ENCODE measurements at places on chromosomes 5 and 9. TPM values are rescaled to one million over a fixed set of nuclear protein-coding genes. Genes with fewer than 3 reads are reported as not detected.

The NPDC1 gene
- 45.1 TPM for total RNA-seq

- DNase-seq: no peak
Measured at GRCh38 chr9:3660936-3661335, 135.1 kb upstream of the RFX3 start.

DNA sequence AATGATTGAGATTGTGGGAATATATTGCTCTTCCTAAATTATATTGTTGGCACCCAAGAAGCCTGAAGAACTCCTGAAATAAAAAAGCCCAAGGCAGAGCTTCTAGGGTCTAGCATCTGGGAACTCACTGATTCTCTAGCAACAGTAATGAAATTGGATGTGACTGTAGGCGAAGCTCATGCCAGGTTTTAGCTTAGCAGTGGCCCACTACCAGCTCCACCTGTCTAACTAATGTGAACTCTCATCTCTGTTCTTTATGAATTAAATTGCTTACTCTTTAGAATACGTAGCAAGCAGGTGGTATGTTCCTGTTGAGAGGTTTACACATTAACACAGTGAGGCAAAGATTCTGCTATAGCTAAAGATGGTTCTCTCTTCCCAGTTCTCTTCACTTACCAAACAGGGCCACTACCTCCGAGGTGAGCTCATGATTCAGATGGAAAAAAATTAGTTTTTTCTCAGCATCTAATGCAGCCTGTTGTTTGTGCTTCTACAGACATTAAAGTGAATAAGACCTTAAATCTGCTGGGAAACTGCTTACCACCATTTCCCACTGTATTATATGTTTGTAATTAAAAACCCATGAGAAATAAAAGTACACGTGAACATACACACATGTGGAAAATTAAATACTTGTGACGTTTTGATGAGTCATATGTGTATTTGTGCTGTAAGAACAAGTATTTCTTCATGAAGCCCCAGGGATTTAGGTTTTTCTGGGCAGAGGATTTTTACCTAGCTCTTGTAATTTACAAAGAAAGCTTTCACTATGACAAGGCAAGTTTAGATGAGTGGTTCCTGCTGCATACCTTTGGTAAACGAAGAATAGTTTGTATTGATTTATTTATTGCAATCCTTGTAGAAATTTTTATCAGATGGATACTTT lies 360.1 kb downstream of the KDM4C start:
- no peak for DNase-seq

The OR1J2 gene
- not detected for total RNA-seq

GRCh38 chr9:81653240-81653639 lies 36.1 kb downstream of the TLE1 start:
- no peak for DNase-seq

DNA sequence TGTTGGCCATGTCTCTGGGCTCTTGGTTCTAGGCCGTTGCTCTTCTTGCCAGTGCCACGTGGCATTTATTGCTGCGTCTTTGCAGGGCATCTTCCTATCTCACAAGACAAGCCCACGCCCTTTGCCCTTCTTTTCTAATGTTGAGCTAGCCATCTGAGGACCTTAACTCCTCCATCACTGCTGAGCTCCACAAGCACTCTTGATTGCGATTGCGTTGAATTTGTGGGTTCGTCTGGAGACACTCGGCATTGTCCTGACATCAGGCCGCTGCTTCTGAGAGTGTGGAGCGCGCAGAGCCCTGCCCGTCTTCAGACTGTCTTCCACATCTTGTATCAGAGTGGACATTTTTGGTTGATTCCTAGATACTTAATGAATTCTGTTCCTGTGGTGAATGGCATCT lies 14.5 kb upstream of the FCN1 start:
- no peak for DNase-seq

DNA sequence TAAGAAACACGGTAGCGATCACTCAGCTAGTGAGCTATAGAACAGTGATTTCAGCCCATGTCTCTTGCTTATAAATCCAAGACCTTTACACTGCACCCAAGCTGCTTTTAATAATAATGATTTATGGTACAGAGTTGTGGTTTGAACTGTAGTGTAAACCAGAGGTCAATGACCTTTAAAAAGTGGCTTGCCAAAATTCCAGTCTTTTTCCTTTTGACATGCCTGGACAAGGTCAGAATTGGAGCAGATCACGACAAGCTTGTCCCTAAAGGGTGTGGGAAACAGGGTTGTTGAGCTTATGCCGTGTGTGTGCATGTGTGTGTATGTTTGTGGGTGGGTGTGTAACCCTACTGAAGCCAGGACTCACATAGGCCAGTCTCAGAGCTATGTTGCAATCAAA lies 225.3 kb upstream of the CLINT1 start:
- DNase-seq: no peak

- DNase-seq: no peak
Measured at GRCh38 chr5:16544607-16545374, 72.0 kb downstream of the RETREG1 start.

- DNase-seq: peak; percentile 68
Measured at GRCh38 chr5:126015235-126016181, 407.7 kb upstream of the GRAMD2B start.

- DNase-seq: peak; percentile 56
Measured at GRCh38 chr5:170681013-170681433, 102.5 kb upstream of the GABRP start.

The PCDHGB3 gene
- total RNA-seq: not detected

DNA sequence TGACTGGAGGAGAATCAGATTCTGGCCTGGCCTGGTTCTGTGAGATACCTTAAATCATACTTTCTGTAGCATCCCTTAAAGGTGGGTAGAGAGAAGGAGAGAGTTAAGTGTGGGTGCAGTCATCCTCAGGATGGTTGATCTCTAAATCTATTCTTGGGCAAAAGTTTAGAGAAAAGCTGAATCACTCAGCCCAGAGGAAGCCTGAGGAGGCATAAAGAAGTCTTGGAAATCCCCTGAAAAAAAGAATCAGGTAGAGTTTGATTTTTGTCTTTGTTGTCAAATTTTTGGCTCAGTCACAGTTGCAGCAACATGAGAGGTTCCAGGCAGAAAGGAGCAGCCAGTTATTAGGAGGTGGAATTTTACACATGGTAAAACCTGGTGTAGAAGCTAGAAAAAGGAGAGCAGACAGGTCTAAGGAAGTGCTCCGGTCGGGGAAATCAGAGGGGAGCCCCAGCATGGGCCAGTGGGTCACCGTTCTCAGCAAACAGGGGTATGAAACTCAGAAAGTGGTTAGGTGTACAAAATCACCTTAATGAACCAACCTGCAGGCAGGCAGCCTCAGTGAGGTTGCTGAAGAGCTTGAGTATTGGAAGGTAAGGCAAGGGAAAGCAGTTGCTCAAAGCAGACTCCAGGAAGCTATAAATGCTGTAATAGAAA lies 116.2 kb upstream of the CNTLN start:
- no peak for DNase-seq

- DNase-seq: no peak
Measured at GRCh38 chr5:2186472-2187015, 303.8 kb upstream of the IRX4 start.

- no peak for DNase-seq
Measured at GRCh38 chr9:91162784-91163443, 198.8 kb downstream of the AUH start.

The IFNK gene
- total RNA-seq: not detected

The GLRA1 gene
- not detected for total RNA-seq

The PGM5 gene
- not detected for total RNA-seq

GRCh38 chr9:115262477-115262876 lies 144.5 kb upstream of the TNC start:
- DNase-seq: peak; percentile 80

- no peak for DNase-seq
Measured at GRCh38 chr5:151024440-151025249, 4.3 kb downstream of the GPX3 start.

DNA sequence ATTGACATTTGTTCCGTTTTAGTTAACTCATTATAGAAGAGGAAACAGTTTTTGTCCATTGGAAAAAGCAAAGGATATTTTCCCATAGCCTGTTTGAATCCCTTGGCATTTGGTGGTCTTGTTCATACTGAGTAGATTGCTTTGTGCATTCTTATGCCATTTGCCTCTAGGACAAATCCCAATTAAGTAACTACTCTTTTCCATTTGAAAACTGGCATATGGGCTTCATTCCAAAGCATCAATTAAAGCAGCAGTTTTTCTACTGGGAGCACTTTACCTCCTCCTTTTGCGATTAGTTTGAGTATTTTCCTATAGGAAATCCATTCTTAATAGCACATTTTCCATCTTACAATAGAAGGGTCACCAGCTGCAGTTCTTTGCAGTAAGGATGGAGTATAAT lies 31.2 kb downstream of the GPR21 start:
- DNase-seq: no peak

- DNase-seq: peak; percentile 10
Measured at GRCh38 chr5:24642022-24642421, 2.8 kb downstream of the CDH10 start.

GRCh38 chr5:112729630-112730029 lies 8.1 kb upstream of the APC start:
- no peak for DNase-seq

The PRUNE2 gene
- not detected for total RNA-seq

The TMC1 gene
- total RNA-seq: not detected

The PAEP gene
- total RNA-seq: not detected

- DNase-seq: peak; percentile 67
Measured at GRCh38 chr9:128683340-128684064, 5.5 kb upstream of the SET start.

DNA sequence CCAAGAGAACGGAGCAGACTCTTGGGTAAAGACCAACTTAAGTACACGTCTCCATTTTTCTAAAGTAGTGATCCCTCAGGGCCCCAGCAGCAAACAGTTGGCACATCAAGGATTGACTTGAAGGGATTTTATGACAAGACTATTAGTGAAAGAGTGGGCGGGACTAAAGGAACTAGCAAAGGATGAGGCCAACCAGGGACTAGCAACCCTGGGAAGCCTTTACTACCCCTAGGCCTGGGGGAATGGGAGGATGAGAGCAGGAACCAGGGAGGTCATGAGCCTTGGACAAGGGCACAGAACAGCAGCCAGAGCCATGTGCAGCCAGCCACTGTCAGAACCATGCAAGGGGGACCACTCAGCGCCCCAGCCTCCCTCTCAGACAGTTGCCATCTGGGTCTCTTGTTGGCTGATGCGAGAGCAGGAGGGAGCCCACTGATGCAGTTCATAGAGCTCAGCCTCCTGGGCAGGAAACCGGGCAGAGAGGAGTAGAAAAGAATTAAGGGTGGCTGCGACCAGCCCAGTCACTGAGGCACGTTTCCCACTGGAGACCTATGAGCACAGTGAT lies 28.1 kb downstream of the TGFBI start:
- no peak for DNase-seq

DNA sequence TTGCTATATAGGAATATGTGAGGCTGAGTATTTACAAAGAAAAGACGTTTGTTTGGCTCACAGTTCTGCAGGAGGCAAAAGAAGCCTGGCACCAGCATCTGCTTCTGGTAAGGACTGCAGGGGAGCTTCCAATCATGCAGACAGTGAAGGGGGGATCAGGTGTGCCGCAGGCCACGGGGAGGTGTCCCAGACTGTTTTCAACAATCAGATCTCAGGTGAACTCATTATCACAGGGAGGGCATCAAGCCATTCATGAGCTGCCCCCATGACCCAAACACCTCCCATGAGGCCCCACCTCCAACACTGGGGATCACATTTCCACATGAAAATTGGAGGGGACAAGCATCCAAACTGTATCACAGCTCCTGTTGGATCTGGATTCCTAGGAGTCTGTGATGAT lies 30.4 kb upstream of the TRIM14 start:
- no peak for DNase-seq

DNA sequence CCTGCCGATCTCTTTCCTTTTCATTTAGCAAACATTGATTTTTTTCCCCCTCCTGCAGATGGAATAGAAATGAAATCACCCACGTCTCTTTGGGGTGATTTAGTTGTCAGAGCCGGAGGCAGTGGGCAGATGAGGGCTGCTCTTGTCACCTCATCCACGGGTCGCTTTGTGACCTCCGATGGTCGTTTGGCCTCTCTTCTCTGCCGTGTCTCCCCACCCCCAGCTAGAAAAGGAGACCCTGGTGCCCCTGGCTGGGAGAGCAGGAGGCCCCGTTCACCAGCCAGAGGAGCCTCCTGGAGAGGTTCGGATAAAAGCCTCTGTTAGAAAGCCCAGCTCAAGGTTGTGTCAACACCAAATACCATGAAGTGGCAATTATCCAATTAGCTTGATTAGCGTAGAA lies 21.6 kb upstream of the RXRA start:
- DNase-seq: no peak

- DNase-seq: no peak
Measured at GRCh38 chr5:65141493-65141892, 340.2 kb downstream of the ADAMTS6 start.

The DAB2IP gene
- 1.8 TPM for total RNA-seq

DNA sequence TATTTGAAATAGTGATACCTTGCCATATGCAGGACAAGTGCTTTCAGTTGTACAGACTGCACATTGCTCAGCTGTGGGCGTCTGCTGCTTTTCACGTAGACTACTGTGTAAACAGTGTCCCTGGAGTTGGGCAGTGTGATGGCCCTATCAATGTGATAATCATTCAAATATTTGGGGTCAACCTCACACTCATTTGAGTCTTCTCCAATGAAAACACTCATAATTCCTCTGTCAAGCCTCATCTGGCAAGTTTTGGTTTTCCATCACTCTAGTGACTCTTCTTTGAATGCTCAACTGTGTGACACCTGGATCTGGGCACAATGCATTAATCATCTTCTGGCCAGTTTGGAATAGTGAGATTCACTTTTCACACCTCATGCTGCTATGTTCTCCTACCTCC lies 64.4 kb downstream of the UGCG start:
- peak; percentile 93 for DNase-seq

- DNase-seq: no peak
Measured at GRCh38 chr5:154039458-154039829, 677 bp downstream of the MFAP3 start.

The SPATA31C1 gene
- total RNA-seq: not detected

GRCh38 chr9:15469406-15469805 lies 41.4 kb downstream of the PSIP1 start:
- DNase-seq: no peak

All from Caki2 (cell line).